ENCODE measurements at places on chromosomes 6 and 20.

GRCh38 chr6:37515712-37516075 lies 16.0 kb upstream of the CCDC167 start:
- H3K27me3 ChIP-seq, result no peaks in the 10 kb centered on the region
- no peaks in the 10 kb centered on the region for H3K36me3 ChIP-seq
- no peak overlapping the region for H3K27ac ChIP-seq
- no peak for DNase-seq
- H3K4me3 ChIP-seq, result no peak overlapping the region

- no peak overlapping the region for H3K4me3 ChIP-seq
- no peaks in the 10 kb centered on the region for H3K27me3 ChIP-seq
Observed at GRCh38 chr6:156934069-156934460, 156.9 kb downstream of the ARID1B start.

DNA sequence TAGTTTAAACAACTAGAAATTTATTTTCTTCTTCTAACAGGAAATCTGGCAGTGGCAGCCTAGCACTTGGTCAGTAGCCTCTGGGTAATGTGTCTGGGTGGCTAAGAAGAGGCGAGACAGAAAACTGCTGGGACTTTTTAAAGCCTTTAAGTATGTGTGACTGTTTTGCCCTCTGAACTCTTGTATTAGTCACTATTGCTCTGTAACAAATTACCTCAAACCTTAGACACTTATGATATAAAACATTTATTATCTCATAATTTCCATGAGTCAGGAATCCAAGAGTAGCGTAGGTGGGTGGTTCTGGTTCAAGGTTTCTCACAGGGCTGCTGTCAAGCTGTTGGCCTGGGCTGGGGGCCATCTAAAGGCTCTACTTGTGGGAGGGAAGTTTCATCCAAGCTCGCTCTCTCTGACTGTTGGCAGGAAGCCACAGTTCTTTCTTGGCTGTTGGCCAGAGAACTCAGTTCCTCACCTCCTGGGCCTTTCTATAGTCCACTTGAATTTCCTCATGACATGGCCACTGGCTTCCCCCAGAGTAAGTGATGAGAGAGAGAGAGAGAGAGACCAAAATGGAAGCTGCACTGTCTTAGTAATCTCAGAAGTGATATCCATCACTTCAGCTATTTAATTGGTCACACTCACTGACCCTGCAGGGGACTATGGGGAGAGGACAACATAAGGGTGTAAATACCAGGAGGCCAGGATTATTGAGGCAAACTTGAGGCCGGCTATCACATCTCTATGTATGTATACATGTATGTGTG lies 17.4 kb upstream of the TBC1D22B start:
- DNase-seq, result peak; percentile 87
- peaks cover 41% of the 10 kb centered on the region for H3K4me1 ChIP-seq
- peak overlapping the region; percentile 33 for H3K27ac ChIP-seq
- H3K36me3 ChIP-seq, result no peaks in the 10 kb centered on the region
- H3K27me3 ChIP-seq, result no peaks in the 10 kb centered on the region
- no peak overlapping the region for H3K4me3 ChIP-seq

- no peaks in the 10 kb centered on the region for H3K36me3 ChIP-seq
- no peak overlapping the region for H3K4me3 ChIP-seq
- H3K4me1 ChIP-seq, result no peaks in the 10 kb centered on the region
- H3K27me3 ChIP-seq, result no peaks in the 10 kb centered on the region
- no peak overlapping the region for H3K27ac ChIP-seq
- DNase-seq, result no peak
Observed at GRCh38 chr6:163780994-163781393, 366.5 kb downstream of the QKI start.

- H3K4me1 ChIP-seq, result peaks cover 8% of the 10 kb centered on the region
- no peak overlapping the region for H3K4me3 ChIP-seq
- H3K36me3 ChIP-seq, result no peaks in the 10 kb centered on the region
- DNase-seq, result no peak
- H3K27me3 ChIP-seq, result no peaks in the 10 kb centered on the region
- H3K27ac ChIP-seq, result no peak overlapping the region
Observed at GRCh38 chr20:20609522-20609921, 102.9 kb downstream of the RALGAPA2 start.

GRCh38 chr20:23083553-23084220 lies 2.4 kb downstream of the CD93 start:
- no peak for DNase-seq
- no peak overlapping the region for H3K27ac ChIP-seq
- no peaks in the 10 kb centered on the region for H3K36me3 ChIP-seq
- no peaks in the 10 kb centered on the region for H3K4me1 ChIP-seq
- no peaks in the 10 kb centered on the region for H3K27me3 ChIP-seq

GRCh38 chr6:137033828-137034227 lies 10.9 kb downstream of the IL20RA start:
- no peak overlapping the region for H3K4me3 ChIP-seq
- no peak for DNase-seq
- H3K36me3 ChIP-seq, result no peaks in the 10 kb centered on the region
- no peaks in the 10 kb centered on the region for H3K27me3 ChIP-seq
- H3K27ac ChIP-seq, result no peak overlapping the region

- no peak for DNase-seq
- H3K4me1 ChIP-seq, result no peaks in the 10 kb centered on the region
- no peaks in the 10 kb centered on the region for H3K36me3 ChIP-seq
- H3K27me3 ChIP-seq, result no peaks in the 10 kb centered on the region
- no peak overlapping the region for H3K4me3 ChIP-seq
Observed at GRCh38 chr20:4508773-4509172, 212.9 kb upstream of the PRND start.

DNA sequence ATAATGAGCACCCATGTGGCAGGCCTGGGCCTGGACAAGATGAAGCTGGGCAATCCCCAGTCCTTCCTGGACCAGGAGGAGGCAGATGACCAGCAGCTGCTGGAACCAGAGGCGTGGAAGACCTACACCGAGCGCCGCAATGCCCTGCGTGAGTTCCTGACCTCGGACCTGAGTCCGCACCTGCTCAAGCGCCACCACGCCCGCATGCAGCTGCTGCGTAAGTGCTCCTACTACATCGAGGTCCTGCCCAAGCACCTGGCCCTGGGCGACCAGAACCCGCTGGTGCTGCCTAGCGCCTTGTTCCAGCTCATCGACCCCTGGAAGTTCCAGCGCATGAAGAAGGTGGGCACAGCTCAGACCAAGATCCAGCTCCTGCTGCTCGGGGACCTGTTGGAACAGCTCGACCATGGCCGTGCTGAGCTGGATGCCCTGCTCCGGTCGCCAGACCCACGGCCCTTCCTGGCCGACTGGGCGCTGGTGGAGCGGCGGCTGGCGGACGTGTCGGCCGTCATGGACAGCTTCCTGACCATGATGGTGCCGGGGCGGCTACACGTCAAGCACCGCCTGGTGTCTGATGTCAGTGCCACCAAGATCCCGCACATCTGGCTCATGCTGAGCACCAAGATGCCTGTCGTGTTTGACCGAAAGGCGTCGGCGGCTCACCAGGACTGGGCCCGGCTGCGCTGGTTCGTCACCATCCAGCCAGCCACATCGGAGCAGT lies 1.9 kb downstream of the FNDC11 start:
- H3K4me3 ChIP-seq, result no peak overlapping the region
- H3K36me3 ChIP-seq, result no peaks in the 10 kb centered on the region
- no peak overlapping the region for H3K27ac ChIP-seq
- H3K27me3 ChIP-seq, result no peaks in the 10 kb centered on the region

DNA sequence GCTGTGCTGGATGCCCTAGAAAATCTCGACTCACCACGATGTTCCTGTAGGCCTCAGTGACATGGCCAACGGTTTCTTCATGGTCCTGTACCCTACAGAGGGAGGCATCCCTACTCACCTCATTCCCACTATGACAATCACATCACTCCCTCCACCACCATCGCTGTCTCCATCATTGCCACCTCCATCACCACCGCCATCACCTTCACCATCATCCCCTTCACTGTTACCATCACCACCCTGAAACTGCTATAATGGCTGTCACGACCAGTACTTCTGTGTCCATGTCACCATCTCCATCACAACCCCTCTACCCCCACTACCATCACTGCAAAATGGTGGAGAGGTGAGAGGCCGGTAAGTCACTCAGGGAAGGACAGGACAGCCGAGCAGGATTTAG lies 29.8 kb upstream of the MRPS18A start:
- no peak overlapping the region for H3K4me3 ChIP-seq
- no peaks in the 10 kb centered on the region for H3K27me3 ChIP-seq
- H3K4me1 ChIP-seq, result no peaks in the 10 kb centered on the region

GRCh38 chr6:170088582-170088955 lies 202.3 kb downstream of the DLL1 start:
- no peaks in the 10 kb centered on the region for H3K4me1 ChIP-seq
- no peak overlapping the region for H3K27ac ChIP-seq
- DNase-seq, result no peak

DNA sequence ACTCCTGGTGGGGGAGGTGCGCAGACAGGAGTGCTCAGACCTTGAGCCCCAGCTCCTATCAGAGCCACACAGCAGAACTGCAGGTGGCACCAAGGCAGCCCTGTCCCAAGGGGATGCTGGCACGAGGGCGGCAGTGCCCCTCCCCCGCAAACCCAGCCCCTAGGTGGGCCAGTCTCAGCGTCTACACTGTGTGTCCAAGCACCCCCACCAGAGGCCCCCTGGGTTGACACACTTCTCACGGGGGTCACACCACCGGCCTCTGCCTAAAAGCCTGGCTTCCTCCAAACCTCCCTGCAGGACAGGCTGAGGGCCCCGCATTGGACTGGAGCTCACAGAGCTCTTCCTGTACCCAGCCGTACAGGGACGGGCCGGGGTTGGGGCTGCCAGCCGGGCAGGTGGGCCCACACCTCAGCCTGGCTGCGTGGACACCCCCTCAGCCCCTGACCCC lies 8.1 kb downstream of the SLC2A4RG start:
- H3K4me1 ChIP-seq, result peaks cover 8% of the 10 kb centered on the region
- peaks cover 2% of the 10 kb centered on the region for H3K36me3 ChIP-seq
- no peak for DNase-seq
- no peak overlapping the region for H3K27ac ChIP-seq

- DNase-seq, result peak; percentile 84
- no peaks in the 10 kb centered on the region for H3K36me3 ChIP-seq
- peaks cover 10% of the 10 kb centered on the region for H3K4me1 ChIP-seq
- peak overlapping the region; percentile 65 for H3K27ac ChIP-seq
Observed at GRCh38 chr6:138572167-138572875, 73.0 kb upstream of the NHSL1 start.

DNA sequence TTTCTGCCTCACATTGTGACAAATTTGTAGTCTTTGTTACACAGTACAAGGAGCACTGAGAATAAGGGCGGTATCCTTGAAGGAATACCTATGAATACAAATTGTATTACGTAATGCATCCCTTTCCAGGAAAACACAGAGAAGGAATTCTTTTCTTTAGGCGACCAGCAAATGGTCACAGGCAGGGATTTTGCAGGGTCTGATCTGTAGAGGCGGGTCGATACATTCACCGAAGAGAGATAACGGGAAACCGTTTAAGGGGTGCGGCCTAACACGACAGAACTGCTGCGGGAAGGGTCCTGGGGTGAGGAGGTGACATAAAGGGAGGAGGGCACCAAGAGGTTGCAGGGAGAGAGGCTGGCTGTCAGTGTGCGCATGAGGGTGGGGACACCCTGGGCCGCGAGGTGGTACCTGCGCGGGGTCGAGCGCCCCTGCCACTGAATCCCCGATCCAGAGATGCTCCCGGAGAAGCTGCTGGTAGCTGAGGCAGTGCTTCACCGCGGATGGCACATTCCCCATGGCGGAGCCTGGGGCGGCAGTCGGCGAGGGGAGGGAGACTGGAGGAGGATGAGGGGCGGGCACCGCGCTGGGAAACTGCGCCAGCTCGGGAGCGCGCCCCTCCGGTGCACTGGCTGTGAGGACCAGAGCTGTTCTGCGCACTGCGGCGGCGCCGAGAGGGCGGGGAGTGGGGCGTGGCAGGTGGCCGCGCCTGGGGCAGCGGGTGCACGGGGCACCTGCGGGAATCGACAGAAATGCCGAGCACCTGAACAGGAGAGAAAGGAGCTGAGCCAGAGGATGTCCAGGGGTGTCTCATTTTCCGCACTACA lies at the start of gene HMGCLL1:
TSS of gene HMGCLL1 (minus strand) at position 656 of the 827 bp plus-strand sequence. CDS start at position 519, 137 bp downstream.
- H3K27me3 ChIP-seq, result no peaks in the 10 kb centered on the region
- no peak within 1 kb of the TSS for H3K27ac ChIP-seq
- no peaks in the 10 kb centered on the region for H3K36me3 ChIP-seq
- DNase-seq, result peak; percentile 57
- peak within 1 kb of the TSS; percentile 5 for H3K4me3 ChIP-seq
- H3K4me1 ChIP-seq, result peaks cover 10% of the 10 kb centered on the region

DNA sequence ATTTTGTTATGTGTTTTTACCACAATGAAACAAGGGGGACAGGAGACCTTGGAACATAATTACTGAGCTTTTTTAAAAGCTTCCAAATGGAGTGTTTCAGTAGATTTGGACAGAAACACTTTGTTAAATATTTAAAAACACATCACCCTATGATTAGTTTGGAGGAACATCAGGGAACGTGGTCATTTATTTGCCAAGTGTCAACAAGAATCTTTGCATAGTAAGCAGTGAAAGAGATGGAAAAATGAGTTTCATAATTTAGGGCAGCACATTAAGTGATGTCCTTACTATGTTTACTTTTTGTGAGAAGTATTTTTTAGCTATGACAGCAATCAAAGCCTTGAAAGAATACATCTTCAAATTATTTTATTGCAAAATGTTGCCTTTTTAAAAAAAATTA lies 82.6 kb downstream of the PROKR2 start:
- DNase-seq, result no peak
- no peak overlapping the region for H3K4me3 ChIP-seq
- H3K27ac ChIP-seq, result no peak overlapping the region

GRCh38 chr20:36107881-36108280 lies 46.7 kb upstream of the EPB41L1 start:
- no peaks in the 10 kb centered on the region for H3K27me3 ChIP-seq
- H3K36me3 ChIP-seq, result no peaks in the 10 kb centered on the region
- DNase-seq, result no peak
- H3K27ac ChIP-seq, result no peak overlapping the region
- H3K4me1 ChIP-seq, result peaks cover 62% of the 10 kb centered on the region

- DNase-seq, result peak; percentile 62
- peaks cover 4% of the 10 kb centered on the region for H3K4me1 ChIP-seq
- H3K27me3 ChIP-seq, result no peaks in the 10 kb centered on the region
- H3K27ac ChIP-seq, result no peak overlapping the region
Observed at GRCh38 chr20:9912858-9913434, 74.1 kb upstream of the PAK5 start.

GRCh38 chr20:11702721-11703518 lies 214.8 kb upstream of the BTBD3 start:
- no peak overlapping the region for H3K27ac ChIP-seq
- DNase-seq, result no peak
- H3K4me3 ChIP-seq, result no peak overlapping the region
- H3K36me3 ChIP-seq, result no peaks in the 10 kb centered on the region

GRCh38 chr6:84089552-84089951 lies 56.0 kb downstream of the MRAP2 start:
- no peak overlapping the region for H3K27ac ChIP-seq
- no peaks in the 10 kb centered on the region for H3K36me3 ChIP-seq
- H3K4me1 ChIP-seq, result peaks cover 10% of the 10 kb centered on the region
- no peaks in the 10 kb centered on the region for H3K27me3 ChIP-seq
- DNase-seq, result no peak

DNA sequence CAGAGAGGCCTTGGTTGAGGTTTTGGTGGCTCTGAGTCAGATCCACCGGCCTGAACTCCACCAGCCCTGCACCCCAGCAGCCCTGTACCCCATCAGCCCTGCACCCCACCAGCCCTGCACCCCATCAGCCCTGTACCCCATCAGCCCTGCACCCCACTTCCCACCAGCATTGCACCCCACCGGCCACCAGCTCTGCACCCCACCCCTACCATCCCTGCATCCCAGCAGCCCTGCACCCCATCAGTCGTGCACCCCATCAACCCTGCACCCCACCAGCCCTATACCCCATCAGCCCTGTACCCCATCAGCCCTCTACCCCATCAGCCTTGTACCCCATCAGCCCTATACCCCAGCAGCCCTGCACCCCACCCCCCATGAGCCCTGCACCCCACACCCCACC lies 14.3 kb upstream of the CHRNA4 start:
- DNase-seq, result no peak
- H3K27ac ChIP-seq, result no peak overlapping the region
- peaks cover 4% of the 10 kb centered on the region for H3K27me3 ChIP-seq
- no peaks in the 10 kb centered on the region for H3K36me3 ChIP-seq

Data from body of pancreas (tissue), 4 donors.